ENCODE measurements at places on chromosomes 7 and 10.

- no peak for DNase-seq
These were observed 27.9 kb upstream of the CCDC7 start for GRCh38 chr10:32417911-32418547.

DNA sequence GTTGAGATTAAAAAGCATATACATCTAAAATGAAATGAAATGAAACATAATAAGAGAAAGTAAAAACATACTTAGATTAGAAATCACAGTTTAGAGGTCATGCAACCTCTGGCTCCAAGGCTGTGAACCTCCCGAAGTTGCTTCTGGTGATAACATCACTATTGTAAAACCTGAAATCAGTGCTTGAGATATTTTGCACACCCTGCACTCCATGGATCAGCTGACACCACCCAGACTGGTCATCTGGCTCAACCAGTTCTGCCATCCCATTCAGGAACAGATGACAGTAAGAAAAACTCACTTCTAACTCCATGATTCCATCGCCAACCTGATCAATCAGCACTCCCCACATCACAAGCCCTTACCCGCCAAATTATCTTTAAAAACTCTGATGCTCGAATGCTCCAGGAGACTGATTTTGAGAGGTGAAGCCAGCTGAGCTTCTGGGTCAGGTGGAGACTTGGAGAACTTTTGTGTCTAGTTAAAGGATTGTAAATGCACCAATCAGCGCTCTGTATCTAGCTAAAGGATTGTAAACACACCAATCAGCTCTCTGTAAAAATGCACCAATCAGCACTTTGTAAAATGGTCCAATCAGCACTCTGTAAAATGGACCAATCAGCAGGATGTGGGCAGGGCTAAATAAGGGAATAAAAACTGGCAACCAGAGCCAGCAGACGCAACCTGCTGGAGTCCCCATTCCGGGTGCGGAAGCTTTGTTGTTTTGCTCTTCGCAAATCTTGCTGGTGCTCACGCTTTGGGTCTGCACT lies 162.6 kb upstream of the MAGI2 start:
- DNase-seq, result no peak

DNA sequence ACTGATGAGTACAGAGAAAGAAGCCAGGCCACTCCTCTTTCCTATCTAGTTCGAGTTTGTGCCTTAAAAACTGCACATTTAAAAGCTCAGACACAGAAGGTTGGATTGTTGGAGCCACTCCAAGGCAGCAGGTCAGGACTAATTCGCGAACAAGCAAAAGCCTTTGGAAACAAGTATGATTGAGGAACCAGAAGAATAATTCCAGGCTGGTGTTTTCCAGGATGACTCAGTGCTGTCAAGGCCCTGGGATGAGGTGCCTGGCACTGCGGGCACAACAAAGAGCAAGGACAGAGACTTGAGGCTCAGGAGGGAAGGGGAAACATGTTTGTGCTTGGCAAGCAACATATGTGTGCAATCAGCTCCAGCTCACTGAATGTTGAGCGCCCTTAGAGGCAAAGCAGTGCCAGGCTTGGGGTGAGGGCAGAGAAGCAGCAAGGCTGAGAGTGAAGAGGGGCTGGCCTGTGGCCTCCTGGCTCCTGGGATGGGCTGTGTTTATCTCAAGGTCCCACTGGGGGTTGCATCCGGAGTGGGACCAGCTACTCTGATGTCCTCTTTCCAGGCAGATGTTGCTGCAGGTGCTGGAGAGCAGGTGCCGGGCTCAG lies 44.1 kb downstream of the VSTM4 start:
- no peak for DNase-seq

- DNase-seq, result no peak
These were observed 115.9 kb upstream of the EEPD1 start for GRCh38 chr7:36037121-36037662.

GRCh38 chr7:18873734-18874336 lies 243.6 kb downstream of the TWIST1 start:
- no peak for DNase-seq

- DNase-seq, result no peak
These were observed 296.7 kb upstream of the GNAI1 start for GRCh38 chr7:79837915-79838314.

DNA sequence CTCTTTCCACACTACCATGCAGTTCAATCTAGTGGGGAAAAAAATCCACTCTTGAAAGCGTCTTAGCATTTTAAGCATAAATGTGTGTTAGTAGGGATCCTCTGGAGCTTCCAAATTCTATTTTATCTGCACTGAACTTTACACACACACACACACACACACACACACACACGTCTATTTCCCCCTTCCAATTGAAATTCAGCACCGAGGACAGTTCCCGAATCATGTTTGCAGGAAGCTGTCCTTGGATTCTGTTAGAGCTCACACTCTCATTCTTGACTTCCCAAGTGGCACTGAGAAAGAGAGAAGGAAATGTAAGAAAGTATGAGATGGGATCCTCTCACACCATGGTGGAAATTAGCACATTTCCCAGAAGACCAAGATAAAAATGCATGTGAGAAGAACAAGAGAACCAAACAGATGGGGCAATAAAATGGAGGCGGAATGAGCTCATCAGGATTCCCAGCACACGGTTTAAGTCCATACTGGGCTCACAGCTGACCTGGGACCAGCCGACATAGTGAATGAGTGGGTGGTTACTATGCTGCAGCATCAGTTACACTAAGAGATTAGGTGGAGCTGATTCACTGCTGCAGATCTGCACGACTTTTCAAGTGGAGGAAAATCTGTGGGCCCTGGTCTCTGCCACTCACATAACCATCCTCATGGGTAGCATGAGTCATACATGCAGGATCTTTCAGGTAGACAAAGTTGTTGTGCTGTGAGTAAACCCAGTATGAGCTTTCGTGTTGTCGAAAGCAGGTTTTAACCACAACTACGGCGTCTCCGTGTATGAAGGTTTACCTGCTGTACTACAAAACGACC lies 3.3 kb upstream of the NPTX2 start:
- DNase-seq, result no peak

DNA sequence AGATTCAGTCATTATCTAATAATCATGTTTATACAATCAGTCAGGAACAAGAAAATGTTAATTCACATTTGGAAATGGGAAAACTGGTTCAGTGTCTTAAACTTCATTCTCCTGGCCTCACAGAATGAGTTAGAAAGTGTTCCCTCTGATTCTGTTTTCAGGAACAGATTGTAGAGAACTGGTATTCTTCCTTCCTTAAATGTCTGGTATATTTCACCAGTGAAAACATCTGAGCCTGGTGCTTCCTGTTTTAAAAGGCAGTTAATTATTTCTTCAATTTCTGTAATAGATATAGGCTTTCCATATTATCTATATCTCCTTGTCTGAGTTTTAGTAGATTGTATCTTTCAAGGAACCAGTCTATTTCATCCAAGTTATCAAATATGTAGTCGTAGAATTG lies 97.1 kb upstream of the TMEM168 start:
- DNase-seq, result no peak

GRCh38 chr10:100826983-100827818 lies 81.8 kb downstream of the PAX2 start:
- peak; percentile 14 for DNase-seq

DNA sequence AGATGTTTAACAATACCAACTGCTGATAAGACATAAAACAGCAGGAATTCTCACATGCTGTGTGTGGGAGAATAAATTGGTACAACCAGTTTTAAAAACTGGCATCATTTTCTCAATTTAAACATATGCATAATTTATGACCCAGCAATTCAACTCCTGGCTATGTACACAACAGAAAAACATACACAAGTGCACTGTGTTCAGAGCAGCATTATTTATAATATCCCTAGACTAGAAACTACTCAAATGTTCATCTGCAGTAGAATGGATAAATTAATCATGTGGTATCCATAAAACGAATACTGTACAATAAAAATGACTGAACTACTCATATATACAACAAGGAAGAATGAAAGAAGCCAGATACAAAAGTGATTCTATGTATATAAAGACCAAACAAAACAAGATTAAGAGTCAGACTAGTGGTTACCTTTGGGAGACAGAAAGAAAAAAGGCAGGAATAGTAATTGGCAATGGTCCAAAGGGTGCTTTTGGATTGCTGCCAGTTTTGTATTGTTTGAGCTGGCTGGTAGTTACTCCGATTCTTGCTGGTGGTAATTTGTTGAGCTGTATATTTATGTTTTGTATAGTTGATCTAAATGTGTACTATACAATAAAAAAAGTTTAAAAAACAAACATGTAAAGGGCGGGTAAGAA lies 306.0 kb downstream of the TFEC start:
- no peak for DNase-seq

- DNase-seq, result no peak
These were observed 458.6 kb upstream of the KLF6 start for GRCh38 chr10:4243651-4244050.

DNA sequence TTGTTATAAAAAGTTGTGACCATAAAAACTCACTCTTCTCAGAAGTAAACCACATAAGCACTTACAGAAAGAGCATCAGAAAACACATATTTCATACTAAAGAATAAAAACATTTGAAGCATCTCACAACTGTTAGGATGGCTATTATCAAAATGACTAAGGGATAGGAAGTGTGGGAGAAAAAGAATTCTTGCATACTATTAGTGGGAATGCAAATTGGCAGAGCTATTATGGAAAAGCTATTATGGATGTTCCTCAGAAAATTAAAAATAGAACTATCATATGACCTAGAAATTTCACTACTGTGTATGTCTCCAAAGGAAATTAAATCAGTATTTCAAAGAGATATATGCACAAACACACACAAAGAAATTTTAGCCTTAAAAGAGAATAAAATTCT lies 25.2 kb upstream of the POT1 start:
- no peak for DNase-seq

DNA sequence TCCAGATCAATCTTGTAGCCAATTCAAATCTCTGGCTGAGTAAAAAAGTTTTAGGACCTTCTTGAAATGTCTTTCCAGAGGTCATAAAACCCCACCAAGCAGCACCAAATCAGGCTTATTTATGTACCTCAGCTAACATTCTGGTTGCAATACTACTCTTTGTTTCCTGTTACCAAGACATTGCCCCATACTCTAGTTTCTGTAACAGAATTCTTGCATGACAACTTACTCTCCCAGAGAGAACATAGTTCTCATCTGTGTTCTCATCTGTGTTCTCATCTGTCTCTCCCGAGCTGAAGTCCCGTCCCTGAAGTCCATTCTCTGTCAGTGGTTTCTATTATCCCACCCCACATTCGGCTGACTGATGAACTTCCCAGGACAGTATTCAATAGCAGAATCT lies 1285.1 kb downstream of the XPNPEP1 start:
- no peak for DNase-seq

GRCh38 chr10:7090529-7090928 lies 320.3 kb downstream of the SFMBT2 start:
- DNase-seq, result no peak

- DNase-seq, result no peak
These were observed 32.1 kb upstream of the RHEB start for GRCh38 chr7:151551820-151552219.

Measured in stimulated activated naive CD4-positive, alpha-beta T cell treated with Interleukin-2 at 50 U/mL for 16 hours (primary cell).